Cerebellum (tissue), 4 donors: ENCODE measurements at places on chromosomes 5 and 9. TPM values are rescaled to one million over a fixed set of nuclear protein-coding genes. Genes with fewer than 3 reads are reported as not detected.

Gene ASS1
- 37.8 TPM for total RNA-seq

Gene UBAP2
- total RNA-seq = 47.7 TPM

Gene ANKRD18B
- 3.4 TPM for total RNA-seq

Gene ARL14EPL
- not detected for total RNA-seq

Gene CDKN2B-AS1
- total RNA-seq = not detected

Gene SPINK13
- total RNA-seq = not detected

Gene SLIT3
- 7.3 TPM for total RNA-seq

Gene TAF11L2
- total RNA-seq = not detected

Gene ABITRAM
- total RNA-seq = 10.4 TPM

Gene FGF1
- 6.8 TPM for total RNA-seq

Gene IL13
- not detected for total RNA-seq

Gene N4BP3
- 10.8 TPM for total RNA-seq

Gene SLC36A3
- total RNA-seq = not detected

Gene CBY3
- 0.64 TPM for total RNA-seq
